ENCODE measurements at places on chromosomes 16 and 17.
A peak's percentile ranks its signal among the peaks of the same experiment; 100 is the strongest.

GRCh38 chr16:4393240-4393600 lies 21.6 kb downstream of the VASN start:
- DNase-seq = no peak

- DNase-seq = no peak
Observed at GRCh38 chr17:74515941-74516340, 15.3 kb downstream of the CD300LB start.

- DNase-seq = no peak
Observed at GRCh38 chr17:2442166-2442565, 41.3 kb upstream of the MNT start.

GRCh38 chr17:81685108-81685507 lies 1.3 kb downstream of the HGS start:
- no peak for DNase-seq

GRCh38 chr17:59374612-59375011 lies 43.2 kb downstream of the YPEL2 start:
- no peak for DNase-seq

- peak; percentile 27 for DNase-seq
Observed at GRCh38 chr16:79171931-79172705, 428.4 kb downstream of the MAF start.
